Glutamatergic neuron (in vitro differentiated cells): ENCODE measurements at places on chromosomes 2 and 18. TPM values are rescaled to one million over a fixed set of nuclear protein-coding genes. Genes with fewer than 3 reads are reported as not detected.

DNA sequence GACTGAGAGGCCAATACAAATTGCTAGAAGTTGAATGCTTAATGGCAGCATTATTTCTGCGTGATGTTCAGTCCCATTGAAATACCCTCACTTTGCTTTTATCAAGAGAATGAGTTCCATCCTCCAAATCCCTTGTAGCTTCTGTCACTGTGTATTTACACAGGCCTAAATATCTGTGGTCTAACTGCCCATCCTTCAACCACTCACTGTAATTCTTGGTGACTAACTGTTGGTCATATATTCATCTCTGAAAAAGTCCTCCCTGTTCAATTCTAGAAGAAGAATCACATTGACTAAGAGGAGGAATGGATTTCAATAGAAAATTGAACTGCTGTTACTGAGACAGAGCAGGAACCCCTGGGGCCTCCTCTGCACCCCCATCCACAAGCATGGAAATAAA is 74.2 kb upstream of the L3MBTL4 start:
- DNase-seq = no peak

DNA sequence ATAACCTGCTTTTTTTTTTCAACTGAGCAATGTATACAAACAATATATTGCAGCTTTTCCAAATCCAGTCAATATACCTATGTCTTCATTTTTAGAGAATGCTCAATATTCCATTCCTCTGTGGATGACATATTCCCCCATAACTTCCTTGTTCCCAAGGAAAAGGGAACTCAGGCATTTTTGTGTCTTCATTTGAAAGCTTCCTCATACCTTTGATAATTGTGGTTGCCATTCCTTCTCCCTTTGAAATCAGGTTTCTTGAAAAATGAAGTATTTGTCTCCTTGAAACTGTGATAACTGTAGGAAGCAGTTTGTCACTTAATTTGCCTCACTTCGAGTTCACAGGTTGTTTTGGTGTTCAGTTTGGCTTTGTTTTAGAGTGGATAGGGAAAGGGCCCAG is 13.5 kb downstream of the ELAC1 start:
- DNase-seq = no peak

DNA sequence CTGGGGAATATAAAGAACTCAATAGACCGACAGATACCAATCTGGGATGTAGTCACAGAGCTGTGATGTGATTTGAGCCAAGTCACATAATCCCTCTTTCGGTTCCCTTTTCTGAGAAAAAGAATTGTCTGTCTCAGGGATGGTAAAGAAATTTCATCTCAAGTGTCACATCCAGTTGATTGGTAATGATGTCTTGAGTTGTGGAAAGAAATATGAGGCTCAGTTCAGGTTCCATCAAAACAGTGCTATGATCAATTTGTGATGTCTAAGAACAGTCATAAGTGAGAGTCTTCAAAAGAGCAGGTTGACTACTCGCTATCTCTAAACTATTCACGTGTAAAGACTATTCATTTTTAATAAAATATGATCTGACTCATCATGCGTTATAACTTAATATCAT is 223.3 kb downstream of the METTL4 start:
- no peak for DNase-seq

GRCh38 chr2:219521066-219521880 is 7.0 kb downstream of the ASIC4 start:
- DNase-seq = peak; percentile 76

VSNL1 gene
- 6.1 TPM for total RNA-seq

DNA sequence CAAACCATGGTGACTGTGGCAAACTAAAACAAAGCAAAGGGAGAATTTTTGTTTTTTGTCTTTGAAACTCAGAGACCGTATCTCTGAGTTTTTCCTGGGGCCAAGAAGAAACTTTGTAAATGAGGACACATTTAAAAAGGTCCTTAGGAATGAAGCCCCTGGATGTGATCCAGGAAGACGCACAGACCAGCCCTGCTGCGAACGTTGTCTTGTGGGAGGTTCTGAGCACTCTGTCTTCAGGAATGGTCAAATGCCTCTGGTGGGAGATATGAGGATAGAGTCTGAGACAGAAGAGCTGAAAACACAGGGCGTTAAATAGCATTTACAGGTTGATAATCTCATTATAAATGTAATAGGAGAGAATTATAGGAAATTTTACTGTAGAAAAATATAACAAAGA is 893.5 kb upstream of the KLHL29 start:
- DNase-seq = no peak

DNA sequence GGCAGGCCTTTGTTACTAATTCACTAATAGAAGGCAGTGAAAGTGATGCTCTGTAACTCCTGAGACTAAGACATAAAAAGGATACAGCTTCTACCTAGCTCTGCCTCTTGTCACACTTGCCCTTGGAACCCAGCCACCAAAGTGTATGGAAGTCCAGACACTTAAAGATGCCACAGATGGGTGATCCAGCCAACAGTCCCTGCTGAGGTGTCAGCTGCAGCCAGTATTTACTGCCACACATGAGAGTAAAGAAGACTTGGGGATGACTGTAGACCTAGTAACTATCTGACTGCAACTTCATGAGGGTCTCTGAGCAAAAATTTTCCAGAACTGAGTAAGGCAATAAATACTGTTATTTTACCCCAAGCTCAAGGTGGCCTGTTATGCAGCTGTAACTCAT is 8.8 kb downstream of the IMMT start:
- no peak for DNase-seq

DNA sequence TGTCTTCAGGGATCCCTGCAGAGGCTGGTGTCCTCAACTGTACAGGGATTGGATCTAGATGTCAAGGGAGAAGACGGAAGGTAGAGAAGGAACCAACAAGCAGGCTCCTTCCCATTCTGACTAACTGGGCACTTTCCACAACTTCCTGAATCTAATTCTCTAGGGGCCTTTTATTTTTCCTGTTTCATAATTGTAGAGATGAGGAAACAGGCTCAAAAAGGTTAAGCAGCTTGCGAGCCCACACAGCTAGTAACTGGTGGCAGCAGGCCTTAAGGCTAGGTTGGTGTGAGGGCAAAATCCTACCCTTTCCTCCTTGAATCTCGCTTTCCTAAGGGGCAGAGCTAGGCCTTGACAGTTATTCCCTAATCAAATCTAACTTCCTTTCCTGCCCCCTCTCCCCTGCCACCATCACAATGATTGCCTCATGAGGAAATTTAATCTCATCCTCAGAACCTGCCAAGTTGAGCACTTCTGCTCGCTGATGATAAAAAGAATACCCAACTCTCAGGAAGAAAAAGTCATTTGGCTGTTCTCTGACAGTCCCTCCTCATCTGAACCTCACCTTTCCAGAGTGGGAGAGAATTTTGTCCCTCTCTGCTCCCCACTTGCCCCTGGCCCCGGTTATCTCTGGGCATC is 35.7 kb upstream of the POLE4 start:
- DNase-seq = no peak
